ENCODE measurements at places on chromosomes 7 and 10.

DNA sequence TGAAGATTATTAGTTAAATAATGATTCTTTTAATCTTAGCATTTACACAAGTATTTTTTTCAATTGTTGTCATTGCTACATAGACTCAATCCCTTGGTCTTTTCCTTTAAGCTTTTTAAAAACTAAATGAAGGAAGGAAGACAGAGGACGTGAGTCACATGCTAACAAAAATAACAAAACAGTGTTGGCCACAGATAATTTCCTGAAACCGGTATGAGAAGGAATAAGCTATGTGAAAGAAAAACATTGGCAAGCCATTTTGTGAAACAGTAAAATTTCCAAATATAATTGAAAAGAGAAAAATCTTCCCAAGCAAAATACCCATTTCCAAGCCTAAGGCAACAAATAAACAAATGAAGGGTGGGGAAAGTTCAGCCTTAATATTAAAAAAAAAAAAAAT, 223.0 kb downstream of the AHR start:
- no peak for DNase-seq

DNA sequence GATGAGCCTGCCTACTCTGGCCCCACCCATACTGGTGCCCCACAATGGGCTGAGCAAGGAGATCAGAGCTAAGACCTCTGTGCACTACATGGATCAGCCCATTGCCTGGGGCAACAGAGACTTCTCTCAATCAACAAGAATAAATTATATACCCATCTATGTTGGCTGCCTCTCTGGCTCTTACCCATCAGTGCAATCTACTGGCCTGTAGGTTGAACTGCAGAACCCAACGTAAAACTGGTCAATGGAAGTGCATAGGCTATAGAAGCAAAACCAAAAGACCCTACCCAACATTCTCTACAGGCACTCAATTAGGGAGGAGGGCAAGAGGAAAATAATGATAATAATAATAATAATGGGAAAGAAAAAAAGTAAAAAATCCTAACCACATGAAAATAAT, 574.3 kb downstream of the MAGI2 start:
- DNase-seq = no peak

DNA sequence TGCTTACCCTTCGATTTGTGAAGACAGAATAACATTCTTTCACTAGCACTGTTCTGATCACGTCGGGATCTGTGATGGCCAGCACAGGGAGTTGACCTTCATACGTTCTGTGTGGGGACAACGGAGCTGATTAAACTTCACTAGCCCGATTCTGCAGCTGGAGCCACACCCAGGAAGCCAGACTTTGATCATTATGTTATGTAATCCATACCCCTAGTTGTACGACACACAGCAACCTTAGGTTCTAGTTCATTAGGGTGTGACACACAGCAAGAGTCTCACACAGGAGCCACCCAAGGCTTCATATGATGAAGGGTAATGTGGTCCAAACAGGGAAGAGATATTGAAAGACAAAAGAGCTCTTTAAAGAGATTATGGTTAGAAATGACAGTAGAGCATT, 7.2 kb downstream of the CYP3A5 start:
- DNase-seq = no peak

GRCh38 chr10:117983961-117984360, 62.8 kb downstream of the RAB11FIP2 start:
- no peak for DNase-seq

DNA sequence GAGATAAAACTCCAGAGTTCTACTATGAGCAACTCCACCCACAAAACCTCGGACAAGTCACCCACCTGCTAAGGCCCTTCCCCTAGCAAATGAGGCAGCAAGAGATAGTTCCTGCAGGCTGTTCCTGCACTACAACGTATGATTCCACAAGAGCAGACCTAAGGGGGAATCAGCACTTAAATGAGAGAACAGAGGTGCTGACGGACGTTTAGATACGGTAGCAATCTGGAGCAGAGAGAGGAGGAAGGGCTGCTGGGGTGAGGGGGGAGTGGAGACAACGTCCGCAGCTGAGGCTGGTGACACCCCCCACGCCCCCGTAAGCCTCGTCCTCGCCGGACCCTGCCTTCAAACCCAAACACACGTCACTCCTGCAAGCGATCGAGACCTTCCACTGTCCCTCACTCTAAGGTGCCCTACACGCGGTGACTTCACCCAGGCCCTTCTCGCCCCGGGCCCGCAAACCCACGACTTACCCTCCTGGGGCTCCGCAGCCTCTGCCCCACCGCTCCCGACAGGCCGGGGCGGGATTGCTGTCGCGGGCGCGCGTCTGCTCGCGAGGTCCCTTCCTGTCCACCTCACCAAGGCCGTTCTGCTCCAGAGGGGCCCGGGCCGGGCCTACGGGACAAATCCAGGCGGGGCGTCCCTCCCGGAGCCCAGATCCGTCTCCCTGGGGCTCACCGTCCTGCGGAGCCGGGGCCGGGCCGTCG, 635 bp downstream of the ZNF12 start:
- no peak for DNase-seq

- DNase-seq = no peak
Measured at GRCh38 chr10:124384172-124384571, 34.6 kb downstream of the OAT start.

DNA sequence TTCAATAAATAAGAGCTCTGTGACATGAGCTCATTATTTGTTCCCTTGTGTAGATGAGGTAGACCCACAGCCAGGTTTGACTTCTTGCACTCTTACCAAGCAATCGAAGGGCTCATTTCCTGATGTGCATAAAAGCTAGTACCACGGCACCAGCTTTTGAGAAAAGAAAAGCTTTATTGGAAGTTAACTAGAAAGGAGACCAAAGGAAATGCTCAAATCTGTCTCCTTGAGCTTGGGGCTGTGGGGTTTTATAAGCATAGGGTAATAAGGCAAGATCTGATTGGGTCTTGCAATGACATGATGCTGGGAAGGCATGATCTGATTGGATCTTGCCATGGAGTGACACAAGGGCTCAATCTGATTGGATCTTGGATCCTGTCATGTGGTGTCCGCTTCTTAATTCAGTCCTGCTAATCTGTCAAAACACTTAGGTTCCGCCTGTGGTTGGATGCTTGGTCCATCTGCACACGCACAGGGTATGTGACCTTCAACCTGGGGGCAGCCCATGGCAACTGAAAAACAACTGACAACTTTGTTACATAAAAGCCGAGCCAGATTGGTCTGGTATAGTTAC, 47.8 kb upstream of the FRMD4A start:
- no peak for DNase-seq
